ENCODE measurements at places on chromosomes 2 and 18.

DNA sequence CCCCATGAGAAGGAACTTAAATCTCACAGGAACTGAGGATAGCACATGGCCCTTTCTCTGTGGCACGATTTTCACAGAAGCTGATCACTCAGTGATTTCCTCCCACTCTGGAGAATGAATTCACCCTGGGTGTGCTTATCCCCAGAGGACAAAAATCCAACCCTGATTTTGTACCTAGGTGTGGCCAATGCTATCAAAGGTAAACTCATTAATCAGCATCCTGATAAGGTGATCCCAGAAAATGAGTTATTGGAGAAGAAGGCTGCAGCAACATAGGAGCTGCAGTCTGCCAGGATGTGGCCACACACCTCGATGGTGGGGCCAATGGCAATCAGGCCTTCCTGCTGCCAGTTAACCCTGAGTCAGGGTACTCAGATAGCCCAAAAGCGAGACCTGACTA is 8.2 kb upstream of the SULT1C2 start:
- no peak for DNase-seq

DNA sequence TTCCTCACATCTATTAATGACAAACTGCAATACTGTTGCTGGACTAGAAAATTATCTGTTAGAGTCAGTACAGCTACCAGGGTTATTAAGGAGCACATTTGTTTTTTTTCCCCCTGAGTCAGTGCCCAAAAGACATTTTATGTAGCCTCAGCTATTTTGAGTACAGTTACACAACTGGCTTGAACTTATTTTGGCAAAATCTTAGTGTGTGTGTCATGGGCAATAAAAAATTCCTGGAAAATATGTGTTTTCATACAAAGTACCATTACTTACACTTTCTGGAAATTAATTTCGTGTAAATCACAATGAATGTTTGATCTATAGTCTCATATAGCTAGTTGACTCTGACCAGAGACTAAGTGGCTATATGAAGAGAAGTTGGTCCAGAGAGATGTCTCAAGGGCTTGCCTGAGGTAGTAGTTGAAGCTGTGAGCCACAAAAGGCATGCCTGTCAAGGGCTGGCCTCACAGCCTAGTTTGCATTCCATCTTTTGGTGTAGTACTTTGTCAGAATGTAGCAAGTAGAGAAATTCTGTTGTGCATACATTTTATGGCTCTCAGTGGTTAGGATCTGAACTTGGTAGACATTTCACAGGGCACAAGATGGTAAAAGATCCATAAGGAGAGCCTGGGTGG is 283.4 kb downstream of the MTX2 start:
- DNase-seq: no peak

DNA sequence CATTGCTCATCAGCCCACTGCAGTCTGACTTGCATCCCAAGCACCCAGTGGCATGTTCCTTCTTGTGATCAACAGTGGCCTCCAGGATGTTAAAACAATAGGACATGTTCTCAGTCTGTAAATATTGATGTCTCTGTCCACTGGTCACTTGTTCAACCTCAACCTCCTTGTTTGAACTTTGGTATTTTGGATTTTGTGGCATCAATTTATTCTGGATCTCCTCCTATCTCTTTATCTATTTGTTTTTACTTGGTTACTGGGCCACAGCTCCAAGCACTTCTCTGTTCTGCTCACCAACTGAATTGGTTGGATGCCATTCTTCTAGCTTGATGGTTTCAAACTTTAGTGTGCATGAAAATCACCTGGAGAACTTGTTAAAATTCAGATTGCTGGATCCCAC is 1414.8 kb upstream of the CELF4 start:
- no peak for DNase-seq

- DNase-seq: no peak
Measured at GRCh38 chr18:38301621-38302020, 736.0 kb upstream of the CELF4 start.

GRCh38 chr2:18245375-18245774 is 315.1 kb downstream of the RDH14 start:
- DNase-seq: no peak

DNA sequence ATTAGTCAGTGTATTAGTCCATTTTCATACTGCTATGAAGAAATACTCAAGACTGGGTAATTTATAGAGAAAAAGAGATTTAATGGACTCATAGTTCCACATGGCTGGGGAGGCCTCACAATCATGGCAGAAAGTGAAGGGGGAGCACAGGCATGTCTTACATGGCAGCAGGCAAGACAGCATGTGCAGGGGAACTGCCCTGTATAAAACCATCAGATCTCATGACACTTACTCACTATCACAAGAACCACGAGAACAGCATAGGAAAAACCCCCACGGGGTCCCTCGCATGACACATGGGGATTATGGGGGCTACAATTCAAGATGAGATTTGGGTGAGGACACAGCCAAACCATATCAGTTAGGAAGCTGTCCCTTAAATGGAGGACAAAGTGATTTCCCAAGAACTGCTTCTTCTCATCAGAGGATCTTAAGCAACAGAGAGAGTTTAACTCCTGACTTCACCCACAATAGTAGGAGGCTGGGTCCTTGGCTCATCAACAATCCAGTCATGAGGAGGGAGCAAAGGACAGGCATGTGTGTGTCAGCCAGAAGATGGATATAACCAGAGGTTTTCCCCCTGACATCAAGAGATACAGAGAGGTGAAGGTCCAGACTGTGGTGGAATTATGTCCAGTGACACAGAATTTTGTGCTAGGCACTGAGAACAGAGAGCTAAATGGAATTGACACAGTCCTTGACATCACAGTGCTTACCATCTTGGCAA is 203.8 kb upstream of the SH3BP4 start:
- no peak for DNase-seq

DNA sequence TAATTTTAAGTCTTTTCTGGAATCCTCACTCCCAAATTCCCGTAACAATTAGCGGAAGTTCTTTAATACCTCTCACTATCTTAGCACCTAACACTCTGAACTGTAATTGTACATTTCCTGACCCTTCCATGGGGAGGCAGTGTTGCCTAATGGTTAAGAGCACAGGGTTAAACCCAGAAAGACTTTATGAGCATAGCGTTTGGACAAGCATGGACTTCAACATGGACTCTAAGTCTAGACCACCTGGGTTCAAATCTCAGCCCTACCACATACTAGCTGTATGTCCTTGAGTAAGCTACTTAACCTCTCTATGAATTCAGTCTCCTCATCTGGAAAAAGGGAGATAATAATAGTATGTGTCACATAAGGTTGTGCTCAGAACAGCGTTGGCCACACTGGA is 13.0 kb downstream of the ANTXR1 start:
- peak; percentile 83 for DNase-seq

- DNase-seq: no peak
Measured at GRCh38 chr2:46612675-46613074, 133.3 kb downstream of the TMEM247 start.

DNA sequence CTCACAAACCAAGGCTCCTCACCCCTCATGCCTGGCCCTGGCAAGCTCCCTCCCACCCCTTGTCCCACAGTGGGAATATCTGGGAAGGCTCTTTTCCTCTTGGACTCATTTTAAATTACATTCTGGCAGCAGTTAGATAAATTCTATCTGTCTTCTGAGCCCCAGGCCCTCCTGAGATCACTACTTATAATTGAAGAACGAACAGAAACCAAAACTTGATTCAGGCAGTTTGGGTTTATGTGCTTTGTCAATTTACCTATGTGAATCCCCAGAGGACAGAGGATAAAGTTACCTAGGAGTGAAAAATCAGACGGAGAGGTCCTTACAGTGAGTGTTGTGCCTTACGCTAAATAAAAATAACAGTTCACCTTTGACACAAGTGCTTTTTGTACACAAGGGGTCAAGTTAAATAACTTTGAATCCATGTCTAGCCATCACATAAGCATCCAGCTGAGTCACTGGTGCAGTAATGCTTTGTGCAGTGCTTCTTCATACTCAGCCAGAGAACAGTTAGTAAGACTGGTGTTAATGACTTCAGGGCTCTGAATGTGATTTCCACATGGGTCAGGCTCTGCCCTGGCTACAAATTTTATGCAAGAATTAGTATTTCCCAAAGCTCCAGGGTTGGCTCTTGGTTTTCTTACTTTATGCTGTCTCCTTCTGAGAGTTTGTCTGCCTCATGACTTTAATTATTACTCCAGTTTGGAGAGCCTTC is 329.3 kb downstream of the INSIG2 start:
- no peak for DNase-seq

DNA sequence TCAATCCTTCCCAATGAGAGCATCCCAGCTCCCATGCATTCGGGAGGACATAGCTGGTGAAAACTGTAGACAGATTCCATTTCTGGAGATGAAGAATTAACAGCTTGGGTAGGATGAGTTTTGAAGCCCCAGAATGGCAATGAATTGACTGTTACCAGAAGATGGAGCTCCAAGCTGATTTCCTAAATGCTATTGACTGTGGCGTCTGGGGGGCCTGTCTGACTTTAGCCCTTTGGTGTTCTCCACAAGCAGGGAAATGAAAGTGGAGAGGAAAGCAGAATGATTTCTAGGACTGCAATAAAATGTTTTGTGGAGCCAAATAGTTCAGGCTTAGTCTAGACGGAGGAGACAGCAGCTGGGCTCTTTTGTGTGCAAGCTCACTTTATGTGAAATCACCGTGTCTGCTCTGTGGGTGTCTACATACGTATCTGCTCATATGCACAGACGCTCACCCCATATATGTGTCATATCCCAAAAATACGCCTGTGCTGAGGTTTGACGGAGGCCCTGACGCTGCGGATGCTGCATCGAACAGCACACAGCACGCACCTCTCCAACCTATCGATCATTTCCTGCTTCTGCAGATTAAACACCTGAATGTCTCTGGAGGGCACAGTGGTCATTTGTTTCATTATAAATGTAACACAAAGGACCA is 166.4 kb upstream of the PXDN start:
- no peak for DNase-seq
